NT2/D1 (cell line): ENCODE measurements at places on chromosomes 2 and 18.

DNA sequence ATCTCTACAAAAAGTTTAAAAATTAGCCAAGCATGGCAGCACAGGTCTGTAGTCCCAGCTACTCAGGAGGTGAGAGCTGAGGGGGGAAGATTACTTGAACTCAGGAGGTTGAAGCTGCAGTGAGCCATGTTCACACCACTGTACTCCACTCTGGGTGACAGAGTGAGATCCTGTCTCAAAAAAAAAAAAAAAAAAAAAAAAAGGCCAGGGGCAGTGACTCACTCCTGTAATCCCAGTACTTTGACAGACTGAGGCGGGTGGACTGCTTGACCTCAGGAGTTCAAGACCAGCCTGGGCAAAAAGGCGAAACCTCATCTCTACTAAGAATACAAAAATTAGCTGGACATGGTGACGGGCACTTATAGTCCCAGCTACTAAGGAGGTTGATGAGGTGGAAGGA lies 37.0 kb downstream of the PUM2 start:
- DNase-seq = no peak

DNA sequence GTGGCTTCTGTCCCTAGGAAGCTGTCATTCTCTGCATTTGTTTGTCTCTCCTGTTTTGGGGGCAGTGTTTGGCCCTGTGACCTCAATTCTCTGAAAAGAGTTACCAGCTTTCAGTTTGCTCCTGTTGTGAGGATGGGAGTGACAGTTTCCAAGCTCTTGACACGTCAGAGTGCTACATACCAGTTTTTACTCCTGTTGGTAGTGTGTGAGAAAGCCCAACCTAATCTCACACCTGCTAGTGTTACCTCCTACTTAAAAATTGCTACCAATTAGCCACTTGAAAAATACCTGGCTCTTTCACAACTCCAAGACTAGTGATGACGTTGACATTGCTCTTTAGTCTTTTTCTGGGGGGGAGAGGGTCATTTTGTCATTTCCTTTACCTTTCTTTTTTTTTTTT lies 14.1 kb downstream of the SKA1 start:
- DNase-seq = no peak

DNA sequence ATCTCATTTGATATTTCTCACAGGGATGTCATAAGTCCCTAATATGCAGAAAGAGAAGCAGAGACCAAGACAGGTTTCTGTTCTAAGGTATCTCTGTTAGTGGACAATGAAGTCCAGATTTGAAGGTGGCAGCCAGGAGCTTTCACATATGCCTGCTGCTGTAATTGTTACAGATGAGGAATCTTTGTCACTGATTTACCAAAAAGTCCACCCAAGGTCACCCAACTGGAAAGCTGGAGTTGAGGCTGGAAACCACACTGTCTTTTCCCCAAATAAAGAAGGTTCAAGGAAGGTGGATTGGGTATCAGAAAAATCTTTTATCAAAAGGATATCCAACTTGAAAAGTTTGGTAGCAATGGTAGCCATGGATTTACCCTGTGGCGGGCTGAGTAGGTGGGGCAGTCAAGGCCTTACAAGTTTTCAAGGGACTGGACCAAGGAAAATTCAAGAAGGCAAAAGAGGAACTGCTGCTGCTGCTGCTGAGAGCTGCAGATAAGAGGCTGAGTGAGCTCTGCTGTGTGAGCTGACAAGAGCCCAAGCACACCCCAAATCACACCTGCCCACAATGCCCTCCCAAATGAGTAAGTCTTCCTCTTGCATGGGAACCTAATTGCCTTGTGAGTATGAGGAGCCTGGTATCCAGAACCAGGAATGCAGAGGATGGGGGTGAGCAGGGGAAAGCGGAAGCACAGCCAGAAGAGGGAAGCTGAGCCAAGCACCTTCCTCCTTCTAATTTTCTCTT lies 241.2 kb downstream of the ANAPC1 start:
- DNase-seq = no peak

GRCh38 chr2:127165539-127165935 lies 54.6 kb downstream of the CYP27C1 start:
- no peak for DNase-seq

DNA sequence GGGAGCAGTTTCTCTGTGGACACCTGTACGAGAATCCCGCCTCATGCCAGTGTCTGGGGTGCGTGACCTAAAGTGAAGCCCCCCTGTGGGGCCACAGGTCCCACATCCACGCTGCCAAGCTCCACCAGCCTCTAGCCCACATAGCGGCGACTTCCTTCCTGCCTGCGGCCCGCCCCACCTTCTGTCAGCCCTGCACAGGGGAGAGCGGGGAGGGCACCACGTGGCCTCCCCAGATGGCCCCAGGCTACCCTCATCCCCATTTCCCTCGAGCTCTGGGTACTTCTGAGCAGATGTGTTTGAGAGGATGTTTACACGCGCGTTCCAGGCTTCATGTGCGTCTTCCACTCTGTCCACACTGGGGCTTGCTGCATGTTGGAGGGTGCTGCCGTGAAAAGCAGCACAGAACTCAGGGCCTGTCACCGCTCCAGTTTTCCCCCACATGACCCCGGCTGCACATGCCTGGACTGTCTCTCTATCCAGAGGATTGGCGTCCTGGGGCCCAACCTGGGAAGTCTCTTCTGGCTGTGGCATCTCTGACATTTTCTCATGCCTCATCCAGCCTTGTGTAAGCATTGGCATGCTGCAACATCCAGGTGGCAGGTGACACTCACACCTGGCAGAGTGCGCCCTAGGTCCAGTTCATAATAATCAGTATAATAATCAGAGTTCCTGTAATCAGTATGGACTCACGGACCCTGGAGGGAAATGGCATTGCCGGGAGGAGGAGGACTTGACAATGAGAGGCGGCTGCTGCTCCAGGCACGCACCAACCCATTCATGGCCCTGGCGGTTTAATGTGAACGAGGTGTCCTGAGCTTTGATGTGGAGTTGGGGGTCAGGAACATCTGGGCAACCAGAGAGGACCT lies 146.3 kb upstream of the TWIST2 start:
- DNase-seq = no peak

GRCh38 chr18:34957119-34957863 lies 83.9 kb upstream of the MAPRE2 start:
- no peak for DNase-seq

GRCh38 chr2:46695283-46695682 lies 215.9 kb downstream of the TMEM247 start:
- DNase-seq = no peak

DNA sequence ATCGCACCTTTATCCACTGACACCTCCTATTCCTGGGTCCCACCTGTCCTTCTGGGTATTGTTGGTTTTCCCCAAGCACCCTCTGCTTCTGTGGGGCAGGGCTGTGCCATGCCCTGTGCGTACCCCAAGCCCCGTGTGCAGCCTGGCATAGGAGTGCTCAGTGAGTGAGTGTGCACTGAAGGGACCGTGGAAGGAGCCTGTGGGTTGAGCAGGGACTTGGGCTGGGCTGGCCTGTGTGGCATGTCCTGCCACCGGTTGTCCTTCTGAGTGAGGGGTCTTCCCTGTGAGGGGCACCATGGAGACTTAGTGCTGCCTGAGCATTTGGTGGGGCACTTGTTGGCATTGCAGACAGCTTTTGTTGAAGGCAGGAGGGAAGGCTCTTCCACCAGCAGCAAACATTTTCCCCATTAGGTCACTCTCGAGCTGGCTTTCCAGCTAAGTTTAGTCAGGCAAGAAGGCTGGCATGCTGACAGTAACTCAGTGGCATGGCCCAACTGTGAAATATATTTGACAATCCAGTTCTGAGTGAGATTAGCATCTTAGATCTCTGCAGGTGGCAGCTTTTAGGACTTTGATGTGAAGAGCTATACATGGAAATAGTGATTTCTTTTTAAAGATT lies 64.7 kb downstream of the LPIN1 start:
- DNase-seq = no peak

DNA sequence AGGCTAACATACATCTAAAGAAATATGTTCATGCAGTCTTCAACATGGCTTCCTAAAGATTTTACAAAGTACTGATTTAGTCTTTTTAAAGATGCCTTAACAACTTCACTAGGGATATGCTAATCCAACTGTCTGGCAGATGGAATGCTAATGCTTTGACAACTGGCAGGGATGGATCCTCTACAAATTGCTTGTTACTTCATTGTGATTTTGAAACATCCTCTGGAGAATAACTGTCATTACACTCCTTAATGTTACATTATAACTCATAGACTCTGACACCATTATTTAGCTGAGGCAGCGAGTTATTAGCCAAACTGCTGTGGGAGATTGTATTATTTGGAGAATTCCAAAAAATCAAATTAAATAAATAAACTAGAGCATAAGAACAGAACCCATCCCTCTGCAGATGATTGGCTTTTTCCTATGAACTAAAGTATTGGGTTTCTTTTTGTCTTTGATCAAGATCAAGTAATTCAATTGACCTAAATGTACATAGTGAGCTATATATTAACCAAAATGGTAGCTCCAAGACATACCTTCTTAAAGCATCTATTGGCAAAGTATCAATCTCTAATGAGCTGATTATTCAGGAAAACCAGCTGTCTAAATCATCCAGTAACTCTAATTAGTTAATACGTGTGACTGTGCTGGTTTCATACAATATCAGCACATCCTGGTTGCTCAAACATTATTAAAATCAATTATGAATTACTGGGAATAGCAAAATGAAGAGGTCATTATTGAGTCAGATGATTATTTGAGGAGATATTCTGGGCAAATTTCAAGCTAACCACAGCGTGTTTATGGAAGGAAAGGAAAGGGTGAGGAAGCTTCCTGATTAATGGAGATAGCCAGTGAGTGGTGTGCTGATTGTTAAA lies 321.3 kb upstream of the TFPI start:
- DNase-seq = no peak

GRCh38 chr2:227241005-227241404 lies 76.6 kb downstream of the COL4A3 start:
- no peak for DNase-seq
